Stimulated activated CD4-positive, alpha-beta T cell treated with anti-CD3 and anti-CD28 coated beads, Interleukin-1b, Interleukin-23, amount 100 ng/mL, for 24 hours (primary cell): ENCODE measurements at places on chromosomes 12 and 14.

- no peak for DNase-seq
Measured at GRCh38 chr14:22713631-22713950, 52.9 kb upstream of the OXA1L start.

DNA sequence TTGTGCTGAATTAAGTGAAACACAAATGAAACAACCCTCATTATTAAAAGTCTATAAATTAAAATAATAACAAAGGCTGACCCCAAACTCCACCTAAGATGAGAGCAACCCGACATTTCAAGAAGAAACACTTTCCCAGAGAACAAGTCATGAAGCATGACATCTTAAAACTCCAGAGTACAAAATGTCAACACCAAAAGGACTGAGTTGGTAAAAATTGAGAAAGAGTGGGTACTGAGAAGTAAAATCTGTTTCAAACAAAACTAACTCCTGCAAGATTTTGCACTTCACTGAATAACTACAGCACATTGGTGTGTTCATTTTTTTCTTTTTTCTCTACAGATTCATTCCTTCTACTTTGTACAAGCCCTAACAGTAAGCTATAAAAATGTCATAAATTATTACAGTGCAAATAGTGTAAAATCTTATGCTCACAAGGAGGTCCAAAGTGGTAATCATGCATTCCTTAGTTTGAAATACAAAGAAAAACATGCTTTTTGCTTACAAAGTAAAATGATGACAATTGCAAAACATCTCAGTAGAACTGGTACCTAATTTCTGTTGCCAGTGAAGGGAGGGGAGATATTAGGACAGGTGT lies 31.8 kb downstream of the SLC35F4 start:
- no peak for DNase-seq

- DNase-seq: no peak
Measured at GRCh38 chr12:113418213-113418879, 3.8 kb upstream of the SDSL start.

DNA sequence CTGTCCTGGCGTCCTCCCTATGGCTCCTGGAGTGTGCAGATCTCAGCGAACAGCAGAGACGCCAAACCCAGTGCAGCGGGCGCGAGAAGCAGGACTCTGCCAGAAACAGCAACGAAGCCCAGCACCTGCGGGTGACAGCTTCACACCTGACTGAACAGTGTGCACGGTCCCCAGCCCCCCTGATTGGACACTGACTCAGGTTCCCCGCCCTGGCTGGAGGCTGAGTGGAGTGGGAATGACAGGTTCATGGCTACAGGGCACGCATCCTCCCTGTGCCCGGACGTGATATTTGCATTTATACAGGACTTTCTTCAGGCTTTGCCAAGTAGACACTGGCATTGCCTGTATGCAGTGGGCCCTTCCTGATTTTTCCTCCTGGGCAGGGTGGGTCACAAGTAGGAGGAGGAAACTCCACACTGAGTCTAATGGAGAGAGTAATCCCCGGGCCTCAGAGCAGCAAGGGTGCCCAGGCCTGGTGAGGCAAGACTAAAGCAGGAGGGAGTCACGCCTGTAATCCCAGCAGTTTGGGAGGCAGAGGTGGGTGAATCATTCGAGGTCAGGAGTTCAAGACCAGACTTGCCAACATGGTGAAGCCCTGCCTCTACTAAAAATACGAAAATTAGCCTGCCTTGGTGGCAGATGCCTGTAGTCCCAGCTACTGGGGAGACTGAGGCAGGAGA lies 71.6 kb downstream of the ASCL4 start:
- no peak for DNase-seq

DNA sequence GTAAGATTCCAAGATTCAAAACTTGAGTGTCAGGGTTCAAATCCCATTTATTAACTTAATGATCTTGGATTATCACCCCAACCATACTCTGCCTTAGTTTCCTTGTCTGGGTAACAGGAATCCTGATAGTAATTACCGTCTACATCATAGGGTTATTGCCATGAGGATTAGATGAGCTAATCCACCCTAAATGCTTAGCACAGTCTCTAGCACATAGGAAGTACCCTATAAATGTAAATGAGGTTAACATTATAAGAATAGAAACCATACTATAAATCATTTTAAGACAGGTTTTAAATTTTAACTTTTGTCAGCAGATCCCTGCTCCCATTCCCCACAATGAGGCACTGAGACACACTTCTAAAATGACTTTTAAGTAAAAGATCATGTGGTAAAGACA lies 36.5 kb downstream of the DBX2 start:
- DNase-seq: no peak

DNA sequence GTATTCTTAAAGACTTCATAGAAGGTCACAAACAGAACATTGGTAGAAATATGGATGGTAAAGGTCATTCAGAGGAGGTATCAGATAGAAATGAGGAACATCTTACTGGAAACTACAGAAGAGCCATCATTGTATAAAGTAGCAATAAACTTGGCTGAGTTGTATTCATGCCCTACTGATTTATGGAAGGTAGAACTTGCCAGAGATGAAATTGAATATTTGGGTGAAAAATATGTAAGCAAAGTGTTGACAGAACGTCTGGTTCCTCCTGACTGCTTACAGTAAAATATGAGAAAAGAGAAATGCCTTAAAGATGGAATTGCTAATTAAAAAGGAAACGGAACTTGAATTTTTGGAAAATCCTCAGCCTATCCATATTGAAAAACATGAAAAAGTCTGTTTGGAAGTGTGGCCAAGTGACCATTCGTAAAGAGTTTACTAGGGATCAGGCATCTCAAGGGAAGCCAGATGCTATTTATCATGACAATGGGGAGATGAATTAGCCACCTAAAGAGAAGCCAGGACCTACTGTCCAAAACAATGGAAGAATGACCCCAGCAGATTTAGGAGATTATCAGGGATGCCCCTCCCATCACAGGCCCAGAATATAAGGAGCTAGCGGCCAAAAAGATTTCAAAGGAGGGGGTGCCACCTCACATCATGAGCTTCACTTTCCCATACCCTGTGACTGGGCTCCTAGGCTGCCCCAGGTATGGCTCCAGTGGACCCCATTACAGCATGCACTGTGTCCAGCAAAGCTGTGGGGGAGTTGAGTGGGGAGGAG lies 189.3 kb downstream of the ITPR2 start:
- DNase-seq: no peak

- DNase-seq: no peak
Measured at GRCh38 chr12:75683220-75683619, 171.8 kb upstream of the KRR1 start.

- no peak for DNase-seq
Measured at GRCh38 chr12:116368196-116369194, 91.0 kb upstream of the MED13L start.

GRCh38 chr12:130880411-130880885 lies 8.6 kb downstream of the RAN start:
- DNase-seq: no peak

DNA sequence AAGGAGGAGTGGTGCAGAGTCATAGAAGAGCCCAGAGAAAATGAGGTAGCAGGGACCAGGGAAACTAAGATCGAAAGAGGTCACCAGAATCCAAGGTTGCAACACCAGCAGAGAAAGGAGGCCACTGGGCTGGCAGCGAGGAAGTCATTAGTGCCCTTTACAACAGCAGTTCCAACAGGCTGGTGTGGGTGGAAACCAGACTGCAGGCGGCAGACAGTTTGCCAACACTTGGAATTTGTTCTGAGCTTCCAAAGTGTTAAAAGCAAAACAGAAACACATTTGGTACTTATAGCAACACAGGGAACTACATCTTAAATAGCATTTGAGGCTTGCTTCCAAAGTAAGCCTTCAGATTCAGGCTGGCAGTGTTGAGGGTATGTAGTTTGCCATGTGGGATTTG lies 95.2 kb upstream of the PWP1 start:
- DNase-seq: no peak

DNA sequence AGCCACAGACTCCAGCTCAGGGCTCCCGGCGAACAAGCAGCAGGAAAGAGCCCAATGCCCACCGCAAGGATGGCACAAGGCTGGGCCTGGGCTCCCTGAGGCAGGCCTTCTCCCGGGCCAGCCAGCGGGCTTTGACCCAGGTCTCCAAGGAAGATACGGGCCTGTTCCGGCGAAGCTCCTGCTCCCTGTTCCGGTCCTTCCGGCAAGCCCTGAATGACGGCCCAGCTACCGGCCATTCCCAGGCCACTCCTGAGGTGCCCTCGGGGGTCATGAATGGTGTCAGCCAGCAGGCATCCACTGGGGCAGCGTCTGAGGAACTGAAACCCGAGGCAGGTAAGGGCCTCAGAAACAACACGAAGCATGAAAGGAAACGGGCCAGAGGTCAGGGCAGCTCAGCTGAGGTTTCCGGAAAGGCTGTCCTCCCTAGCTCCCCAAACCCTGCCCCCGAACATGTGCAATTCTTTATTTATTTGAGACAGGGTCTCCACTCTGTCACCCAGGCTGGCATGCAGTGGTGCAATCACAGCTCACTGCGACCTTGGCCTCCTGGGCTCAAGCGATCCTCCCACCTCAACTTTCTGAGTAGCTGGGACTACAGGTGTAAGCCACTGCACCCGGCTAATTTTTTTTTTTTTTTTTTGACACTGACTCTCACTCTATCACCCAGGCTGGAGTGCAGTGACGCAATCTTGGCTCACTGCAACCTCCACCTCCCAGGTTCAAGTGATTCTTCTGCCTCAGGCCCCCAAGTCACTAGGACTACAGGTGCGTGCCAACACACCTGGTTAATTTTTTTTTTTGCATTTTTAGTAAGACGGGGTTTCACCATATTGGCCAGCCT lies 6.0 kb downstream of the EXOC3L4 start:
- no peak for DNase-seq

DNA sequence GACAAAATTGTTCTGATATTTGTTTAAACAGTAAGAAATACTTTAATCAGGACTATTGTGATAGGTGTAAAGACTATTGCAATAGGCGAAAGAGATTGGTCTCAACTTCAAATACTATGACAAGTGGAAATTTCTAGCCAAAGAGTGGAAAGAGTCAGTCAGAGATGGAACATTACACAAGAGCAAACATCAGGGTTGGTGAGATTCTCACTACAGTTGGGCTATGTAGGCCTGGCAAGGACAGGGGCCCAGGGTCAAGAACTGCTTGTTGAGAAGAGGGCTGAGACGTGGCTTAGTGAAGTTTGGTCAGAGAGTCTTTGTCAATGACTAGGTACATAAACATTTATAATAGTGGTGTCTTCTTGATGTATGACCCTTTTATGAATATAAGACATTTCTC lies 19.4 kb downstream of the CAND1 start:
- DNase-seq: no peak

DNA sequence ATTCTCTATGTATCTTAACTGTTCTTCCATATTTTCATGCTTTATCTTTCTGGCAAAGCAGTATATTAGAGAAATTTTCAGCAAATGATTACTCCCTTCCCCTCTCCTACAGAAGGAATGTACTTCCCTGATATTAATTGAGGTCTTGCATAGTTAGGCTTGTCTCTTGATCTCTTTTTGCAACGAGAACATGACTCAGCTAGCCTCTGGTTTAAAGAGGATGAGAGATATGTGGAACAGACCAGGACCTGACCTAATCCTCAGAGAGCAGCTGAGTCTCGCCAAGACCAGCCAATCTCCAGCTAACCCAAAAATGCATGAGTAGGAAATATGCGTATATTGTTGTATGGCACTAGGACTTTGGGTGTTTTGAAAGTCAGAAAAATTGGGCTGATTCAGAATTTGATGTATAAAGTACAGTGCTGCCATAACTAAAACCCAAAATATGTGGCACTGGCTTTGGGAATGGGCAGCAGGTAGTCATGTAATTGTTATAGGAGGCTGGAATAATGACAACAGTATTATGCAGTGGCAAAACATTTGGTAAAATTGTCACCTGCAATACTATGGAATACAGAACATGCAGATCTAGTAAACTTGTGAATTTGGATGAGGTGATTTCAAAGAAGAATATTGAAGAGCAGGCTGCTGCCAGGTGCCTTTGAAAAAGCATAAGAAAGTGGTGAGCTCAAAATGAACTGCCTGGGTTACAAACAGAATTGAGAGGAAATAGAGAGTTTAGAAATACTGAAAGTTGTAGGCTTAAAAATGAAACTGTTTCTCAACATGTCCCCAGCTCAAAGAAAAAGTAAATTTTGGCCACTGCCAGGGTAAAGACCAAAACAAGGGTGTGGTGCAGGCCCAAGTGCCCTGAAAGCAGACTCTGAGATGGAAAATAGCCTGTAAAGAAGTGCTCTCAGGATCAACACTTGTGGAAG lies 9.3 kb upstream of the USP15 start:
- no peak for DNase-seq

DNA sequence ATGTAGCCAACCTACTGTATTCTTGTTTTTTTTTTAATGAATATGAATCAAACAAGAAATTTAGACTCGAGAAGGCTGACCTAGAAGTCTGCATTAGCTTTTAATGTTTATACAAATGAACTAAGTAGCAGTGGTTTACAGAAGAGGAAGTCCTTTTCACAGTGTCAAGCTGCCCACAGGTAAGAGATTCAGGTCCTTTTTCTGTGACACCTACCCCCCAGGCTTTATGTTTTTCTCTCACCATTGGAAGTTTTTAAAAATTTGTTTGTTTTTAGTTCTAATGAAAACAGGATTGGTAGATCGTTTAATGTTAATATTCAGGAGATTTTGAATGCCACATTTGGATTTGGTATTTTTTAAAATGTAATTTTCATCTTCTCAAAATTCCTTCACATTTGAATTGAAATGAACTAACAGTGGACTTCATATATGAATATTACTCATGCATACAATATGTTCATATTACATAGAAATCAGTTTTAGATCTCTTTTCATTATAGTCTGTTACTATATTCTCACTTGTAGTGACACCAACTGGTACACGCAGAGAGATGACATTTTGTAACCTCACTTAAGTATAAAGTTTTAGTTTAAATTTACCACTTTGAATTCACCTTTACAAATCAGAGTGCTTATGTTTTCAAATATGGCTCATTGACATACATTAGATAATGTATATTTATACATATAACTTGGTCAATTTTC lies 29.7 kb downstream of the ATF7IP start:
- DNase-seq: no peak

DNA sequence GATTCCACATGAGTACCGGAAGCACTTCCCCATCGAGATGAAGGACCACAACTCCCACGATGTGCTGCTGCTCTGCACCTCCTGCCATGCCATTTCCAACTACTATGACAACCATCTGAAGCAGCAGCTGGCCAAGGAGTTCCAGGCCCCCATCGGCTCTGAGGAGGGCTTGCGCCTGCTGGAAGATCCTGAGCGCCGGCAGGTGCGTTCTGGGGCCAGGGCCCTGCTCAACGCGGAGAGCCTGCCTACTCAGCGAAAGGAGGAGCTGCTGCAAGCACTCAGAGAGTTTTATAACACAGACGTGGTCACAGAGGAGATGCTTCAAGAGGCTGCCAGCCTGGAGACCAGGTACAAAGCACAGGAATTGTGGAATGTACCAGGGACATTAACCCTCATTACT lies 22.4 kb upstream of the GALNT16 start:
- no peak for DNase-seq

GRCh38 chr12:211142-211465 lies 2.9 kb downstream of the SLC6A12 start:
- DNase-seq: no peak

- DNase-seq: no peak
Measured at GRCh38 chr14:69049675-69050074, 70.6 kb upstream of the ACTN1 start.

DNA sequence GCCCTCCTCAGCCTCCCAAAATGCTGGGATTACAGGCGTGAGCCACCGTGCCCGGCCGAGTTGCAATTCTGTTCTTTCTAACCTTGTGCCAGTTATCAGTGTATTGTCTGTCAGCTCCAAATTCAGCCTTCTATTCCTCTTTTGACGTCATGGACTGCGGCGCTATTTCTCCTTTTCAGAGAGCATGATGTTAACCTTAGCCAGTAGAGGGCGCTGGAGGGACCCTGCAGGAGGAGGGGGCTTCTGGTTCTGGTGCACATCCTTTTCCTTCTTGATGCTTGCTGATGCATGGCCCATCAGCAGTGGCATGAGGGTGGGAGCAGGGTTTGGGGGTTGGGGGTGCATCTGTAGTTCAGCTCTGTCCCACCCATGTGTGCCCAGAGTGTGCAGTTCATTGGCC lies 179.3 kb upstream of the RMST start:
- no peak for DNase-seq
